Fibroblast of skin of back (primary cell): ENCODE measurements at places on chromosomes 11 and 22.
A peak's percentile ranks its signal among the peaks of the same experiment; 100 is the strongest.

DNA sequence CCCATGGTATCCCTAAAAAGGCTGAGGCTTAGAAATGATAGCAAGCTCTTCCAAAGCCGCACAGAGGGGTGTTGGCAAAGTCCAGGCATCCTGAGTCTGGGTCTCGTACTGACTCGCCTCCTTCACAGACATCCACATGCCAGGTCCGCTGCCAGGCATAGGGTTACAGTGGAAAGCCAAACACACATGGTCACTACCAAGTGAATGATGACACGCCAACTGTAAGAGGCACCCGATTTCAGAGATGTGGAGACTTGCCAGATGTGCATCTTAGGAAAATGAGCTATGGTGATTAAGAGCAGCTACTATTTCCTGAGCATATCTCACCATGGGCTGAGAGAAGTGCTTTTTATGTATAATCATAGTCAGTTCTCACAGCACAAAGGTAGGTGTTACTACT is 314.9 kb downstream of the MIAT start:
- DNase-seq: peak; percentile 47

DNA sequence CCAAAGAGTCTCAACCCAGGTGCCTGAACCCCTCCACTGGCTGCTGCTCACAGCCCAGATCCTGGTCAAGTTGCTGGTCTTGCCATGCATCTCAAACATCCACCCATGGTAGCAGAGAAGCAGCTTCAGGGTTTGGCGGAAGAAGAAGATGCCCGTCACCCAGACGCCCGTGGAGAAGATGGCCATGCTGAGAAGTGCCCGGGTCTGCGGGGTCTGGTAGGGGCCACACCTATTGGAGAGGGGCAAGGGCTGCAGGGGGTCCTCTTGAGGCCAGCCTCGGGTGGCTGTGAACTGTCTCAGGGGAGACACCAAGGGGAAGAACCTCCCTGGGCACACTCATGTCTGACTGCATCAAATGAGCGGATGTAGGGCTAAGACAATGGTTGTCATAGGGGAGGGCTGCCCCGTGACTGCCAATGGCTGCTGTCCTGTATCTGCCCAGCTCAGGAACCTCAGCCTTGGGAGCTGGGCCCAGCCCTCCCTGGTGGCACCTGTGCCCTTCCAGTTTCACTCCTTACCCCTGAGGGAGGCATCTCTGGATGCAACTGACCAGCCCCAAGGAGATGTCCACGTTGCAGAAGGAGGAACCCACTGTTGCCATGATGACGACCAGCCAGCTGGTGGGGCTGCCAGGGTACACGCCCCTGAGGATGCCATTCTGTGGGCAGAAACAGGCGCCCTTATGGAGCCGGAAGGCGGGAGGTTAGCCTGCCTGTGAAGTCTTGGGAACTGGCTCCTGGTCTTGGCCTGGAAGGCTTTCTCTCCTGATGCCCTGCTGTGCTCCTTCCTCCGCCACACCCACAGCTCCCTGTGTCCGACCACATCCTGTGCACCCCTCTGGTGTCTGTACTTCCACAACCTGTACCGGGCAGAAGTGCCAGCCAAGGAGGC is 1.2 kb downstream of the CPT1B start:
- no peak for DNase-seq

GRCh38 chr22:26131589-26132154 is 37.6 kb upstream of the SEZ6L start:
- DNase-seq: no peak

DNA sequence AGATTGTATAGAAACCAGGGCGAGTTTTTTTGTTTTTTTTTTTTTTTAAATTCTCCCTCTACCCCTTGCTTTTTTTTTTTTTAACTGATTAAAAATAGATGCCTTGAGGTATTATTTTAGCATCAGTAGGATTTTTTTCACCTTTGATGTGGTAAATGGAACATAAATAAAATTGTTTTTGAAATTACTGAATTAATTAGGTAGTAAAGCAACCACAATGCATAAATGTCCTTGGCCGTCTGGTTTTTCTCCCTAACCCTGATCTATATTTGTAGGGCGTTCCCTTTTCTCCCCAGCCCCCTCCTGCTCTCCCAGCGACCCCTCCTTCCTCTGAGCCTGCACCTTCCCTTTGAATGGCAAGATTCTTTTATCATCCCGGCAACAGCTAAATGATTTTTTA is 107.8 kb downstream of the ZBTB16 start:
- DNase-seq: no peak

- no peak for DNase-seq
Measured at GRCh38 chr22:23079814-23080521, 9.6 kb downstream of the GNAZ start.

DNA sequence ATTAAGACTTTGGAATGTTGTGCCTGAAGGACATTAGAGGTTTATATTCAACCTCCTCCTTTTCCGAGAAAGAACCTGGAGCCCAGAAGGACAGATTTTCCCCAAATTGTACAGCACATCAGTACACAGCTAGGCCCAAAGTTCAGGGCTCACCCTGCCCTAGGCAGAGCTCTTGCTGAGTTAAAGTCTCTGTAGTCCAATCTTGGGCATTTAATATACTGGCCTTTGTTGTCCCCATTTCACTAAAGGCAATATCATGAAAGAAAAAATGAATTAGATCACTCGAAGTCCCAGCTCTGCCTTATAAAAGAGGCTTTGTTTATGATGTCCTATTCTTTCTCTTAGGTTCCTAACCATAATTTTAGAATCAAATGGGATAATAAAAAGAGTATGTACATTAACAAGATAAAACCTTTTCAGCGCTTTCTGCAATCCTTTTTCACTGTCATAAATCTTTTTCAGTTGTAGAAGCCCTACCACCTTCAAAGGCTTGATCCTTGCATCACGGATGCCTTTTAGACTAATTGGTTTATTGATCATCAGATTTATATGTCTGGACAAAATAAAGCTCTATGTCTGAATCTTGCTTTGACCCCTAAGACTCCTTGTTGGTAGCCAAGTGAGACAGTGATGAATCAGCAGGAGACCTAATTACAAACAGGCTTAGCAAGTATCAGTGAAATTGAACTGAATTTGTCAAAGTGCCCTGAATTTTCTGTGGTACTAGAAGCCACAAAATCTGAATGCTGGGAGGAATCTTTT is 39.8 kb downstream of the RELT start:
- DNase-seq: peak; percentile 67

DNA sequence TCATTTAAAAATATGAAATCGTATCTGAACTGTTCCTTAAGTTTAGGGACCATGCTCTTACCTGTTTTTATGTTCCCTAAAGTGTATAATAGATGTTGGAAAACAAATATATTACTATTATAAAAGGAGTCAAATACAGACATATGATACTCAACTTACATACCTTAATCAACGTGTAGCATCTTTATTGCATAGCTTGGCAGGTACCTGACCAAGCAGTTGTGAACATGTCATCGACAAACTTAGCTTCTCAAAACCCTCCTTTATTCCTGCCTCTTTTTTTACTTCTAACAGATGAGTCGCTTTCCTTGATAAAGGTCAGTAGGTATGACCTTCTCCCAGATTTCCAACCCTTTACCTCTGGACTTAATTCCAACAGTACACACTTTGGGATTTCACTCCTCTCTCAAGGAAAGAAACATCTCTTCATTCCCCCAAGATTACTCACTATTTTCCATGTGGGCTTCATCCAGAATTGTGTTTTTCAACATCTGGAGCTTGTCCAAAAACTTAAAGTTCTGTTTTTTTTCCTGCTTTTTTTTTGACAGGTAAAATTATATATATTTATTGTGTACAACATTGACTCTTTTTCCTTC is 11.9 kb downstream of the HIPK3 start:
- peak; percentile 36 for DNase-seq

DNA sequence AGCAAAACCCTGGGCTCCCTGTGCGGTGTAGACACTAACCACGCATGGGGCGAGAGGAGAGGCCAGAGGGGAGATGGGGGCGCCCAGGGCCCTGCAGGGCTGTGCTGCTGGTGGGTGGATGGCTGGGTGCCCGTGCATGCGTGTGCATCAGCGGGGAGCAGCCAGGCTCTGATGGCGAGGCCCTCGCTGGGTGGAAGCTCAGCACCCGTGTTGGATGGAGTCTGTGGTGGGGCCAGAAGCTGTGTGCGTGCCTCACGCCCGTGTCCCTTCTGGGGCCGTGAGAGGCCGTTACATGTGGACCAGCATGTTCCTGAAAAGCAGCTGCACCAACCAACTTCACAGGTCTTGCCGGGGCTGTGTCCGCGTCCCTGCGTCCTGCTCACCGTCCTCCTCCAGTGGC is 33.4 kb downstream of the MUC6 start:
- DNase-seq: no peak

GRCh38 chr11:86736291-86737143 is 63.8 kb upstream of the PRSS23 start:
- no peak for DNase-seq
